ENCODE measurements at places on chromosomes 16 and 17.

GRCh38 chr17:2903193-2903974 lies 107.1 kb downstream of the RAP1GAP2 start:
- DNase-seq, result no peak

GRCh38 chr17:16052486-16052885 lies 52.9 kb downstream of the TTC19 start:
- DNase-seq, result no peak

DNA sequence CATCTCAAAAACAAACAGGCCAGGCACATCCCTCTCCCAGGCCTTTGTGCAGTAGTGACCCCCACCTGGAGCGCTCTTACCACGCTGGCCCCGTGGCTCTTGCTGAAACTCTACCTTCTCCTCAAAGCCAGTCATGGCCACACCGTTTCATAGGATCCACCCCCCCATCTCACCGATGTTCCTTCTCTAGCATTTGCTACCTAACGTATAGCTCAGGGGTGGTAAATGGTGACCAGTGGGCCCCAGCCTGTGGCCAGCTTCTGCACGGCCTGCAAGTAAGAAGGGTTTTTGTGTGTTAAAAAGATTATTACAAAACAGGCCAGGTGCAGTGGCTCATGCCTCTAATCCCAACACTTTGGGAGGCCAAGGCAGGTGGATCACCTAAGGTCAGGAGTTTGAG lies 43.8 kb downstream of the RMI2 start:
- DNase-seq, result no peak

DNA sequence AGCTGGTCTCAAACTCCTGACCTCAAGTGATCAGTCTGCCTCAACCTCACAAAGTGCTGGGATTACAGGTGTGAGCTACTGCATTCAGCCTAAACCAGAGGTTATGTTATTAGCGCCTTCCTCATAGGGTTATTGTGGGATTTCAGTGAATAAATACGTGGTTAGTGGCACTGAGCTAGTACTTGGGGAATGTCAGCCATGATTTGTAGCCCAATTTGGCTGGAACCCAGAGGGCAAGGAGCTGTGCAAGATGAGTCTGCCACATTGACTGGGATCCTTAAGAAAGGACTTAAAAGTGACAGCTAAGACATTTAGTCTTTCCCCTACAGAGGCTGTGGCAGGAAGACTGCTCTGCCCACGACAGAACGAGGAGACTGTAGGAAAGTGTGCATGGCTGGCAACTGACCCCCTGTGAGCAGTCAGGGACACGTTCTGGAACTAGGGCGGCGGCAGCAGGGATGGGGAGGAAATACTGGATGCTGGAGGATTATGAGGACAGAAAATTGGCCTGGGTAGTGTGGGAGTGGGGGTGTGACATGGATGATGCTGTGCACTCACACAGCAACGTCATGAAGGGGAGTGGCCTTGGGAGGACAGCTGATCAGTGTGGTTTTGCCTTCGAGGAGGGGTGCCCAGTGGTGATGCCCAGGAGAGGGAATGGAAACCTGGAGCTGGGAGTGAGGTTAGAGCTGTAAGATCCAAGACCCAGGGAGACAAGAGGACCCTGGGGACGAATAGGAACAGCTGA lies 14.6 kb downstream of the ATP5PD start:
- DNase-seq, result peak; percentile 32

DNA sequence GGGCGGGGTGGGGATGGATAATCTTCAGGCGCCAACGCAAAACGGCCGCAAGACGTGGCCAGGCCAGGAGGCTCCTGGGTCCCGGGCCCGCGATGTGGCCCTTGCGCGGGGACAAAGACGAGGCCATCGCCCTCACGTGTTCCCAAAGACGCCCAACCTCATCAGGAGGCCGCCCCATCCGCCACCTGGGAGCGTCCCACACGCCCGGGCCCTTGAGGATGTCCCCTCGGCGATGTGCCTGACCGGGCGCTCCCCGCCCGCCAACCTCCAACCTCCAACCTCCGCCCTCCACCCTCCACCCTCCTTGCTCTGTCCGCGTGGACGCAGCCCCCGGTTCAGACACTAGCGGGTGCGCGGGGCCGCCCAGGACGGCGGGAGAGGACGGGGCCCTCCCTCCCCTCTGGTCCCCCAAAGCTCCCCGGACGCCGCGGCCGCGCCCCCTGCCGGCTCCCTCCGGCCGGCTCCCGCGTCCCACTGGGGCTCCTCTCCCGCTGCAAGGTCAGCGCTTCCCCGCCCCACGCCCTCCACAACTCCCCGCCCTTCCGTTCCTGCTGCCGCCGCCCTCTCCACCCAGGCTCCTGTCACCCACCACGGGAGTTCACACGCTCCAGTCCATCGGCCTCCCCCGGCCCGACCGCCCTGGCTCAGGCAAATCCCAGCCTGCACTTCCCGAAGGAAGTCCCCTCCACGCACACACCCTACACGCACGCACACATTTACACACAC lies 250.8 kb upstream of the RPL38 start:
- DNase-seq, result no peak

DNA sequence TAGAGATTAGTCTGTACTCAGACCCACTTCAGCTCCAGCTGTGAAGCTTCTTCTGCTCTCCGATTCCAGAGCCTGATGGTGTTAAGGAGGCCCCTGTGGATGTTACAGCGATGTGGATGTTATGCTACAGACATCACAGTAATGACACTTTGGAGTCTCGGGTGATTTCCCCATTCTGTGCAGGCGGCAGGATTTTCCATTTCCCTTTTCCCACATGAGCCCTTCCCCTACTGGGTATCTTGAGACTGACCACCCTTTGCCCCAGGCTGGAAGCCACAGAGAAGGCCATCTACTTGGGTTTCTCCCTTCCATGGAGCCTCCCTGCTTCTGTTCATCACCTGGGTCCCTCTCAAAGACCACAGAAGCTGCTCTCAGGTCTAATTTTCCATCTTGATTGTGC lies 78.3 kb downstream of the KCNJ12 start:
- no peak for DNase-seq

- no peak for DNase-seq
Measured at GRCh38 chr17:2682176-2682938, 29.2 kb downstream of the CLUH start.
